ENCODE measurements at places on chromosomes 5 and 9. TPM values are rescaled to one million over a fixed set of nuclear protein-coding genes. Genes with fewer than 3 reads are reported as not detected.

Gene ABLIM3
- 2.1 TPM for total RNA-seq

Gene C5orf52
- total RNA-seq = not detected

GRCh38 chr5:3546028-3546427, 49.6 kb upstream of the IRX1 start:
- no peaks in the 10 kb centered on the region for H3K4me1 ChIP-seq
- no peak overlapping the region for H3K27ac ChIP-seq
- H3K27me3 ChIP-seq = peaks cover 4% of the 10 kb centered on the region
- no peaks in the 10 kb centered on the region for H3K36me3 ChIP-seq
- DNase-seq = no peak
- H3K4me3 ChIP-seq = no peak overlapping the region

DNA sequence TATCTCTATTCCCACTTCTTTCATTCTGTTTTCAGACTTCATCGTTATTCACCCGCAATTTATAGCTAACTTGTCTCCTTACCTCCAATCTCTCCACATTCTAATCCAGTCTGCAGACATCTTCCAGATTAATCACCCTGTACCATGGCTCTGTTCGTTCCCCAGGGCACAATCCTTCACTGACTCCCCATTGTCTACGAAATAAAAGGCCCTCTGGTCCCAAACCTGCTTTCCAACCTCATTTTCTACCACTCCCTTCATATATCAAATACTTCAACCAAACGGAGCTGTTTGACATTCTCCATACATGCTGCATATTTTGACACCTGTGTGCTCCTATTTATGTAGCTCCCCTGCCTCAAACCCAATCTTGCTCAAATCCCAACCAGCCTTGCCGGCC, 1720.6 kb upstream of the WWC1 start:
- no peak overlapping the region for H3K4me3 ChIP-seq
- H3K4me1 ChIP-seq = no peaks in the 10 kb centered on the region
- H3K27me3 ChIP-seq = no peaks in the 10 kb centered on the region
- no peak overlapping the region for H3K27ac ChIP-seq
- no peak for DNase-seq

DNA sequence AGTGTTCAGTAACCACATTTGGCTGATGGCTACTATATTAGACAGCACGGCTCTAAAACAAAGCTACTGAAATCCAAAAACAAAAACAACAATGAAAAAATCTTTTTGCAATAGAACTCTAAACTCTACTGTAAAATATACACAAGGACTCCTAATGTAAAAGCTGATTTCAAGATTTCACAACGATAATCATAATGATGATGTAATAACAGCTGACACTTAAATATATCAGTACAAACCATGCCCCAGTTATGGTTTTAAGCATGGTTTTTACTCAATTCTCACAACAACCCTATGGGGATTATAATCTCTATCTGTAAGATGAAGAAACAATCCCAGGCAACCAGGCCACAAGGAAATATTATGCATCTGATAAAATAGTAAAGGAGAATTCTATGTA, 3.3 kb downstream of the ZNF300 start:
- no peaks in the 10 kb centered on the region for H3K4me1 ChIP-seq
- H3K36me3 ChIP-seq = peaks cover 7% of the 10 kb centered on the region
- no peaks in the 10 kb centered on the region for H3K27me3 ChIP-seq
- H3K27ac ChIP-seq = no peak overlapping the region
- no peak for DNase-seq

Gene CDO1
- total RNA-seq = 27.1 TPM

GRCh38 chr5:132260714-132261551, 3.4 kb downstream of the PDLIM4 start:
- no peaks in the 10 kb centered on the region for H3K36me3 ChIP-seq
- peaks cover 12% of the 10 kb centered on the region for H3K4me1 ChIP-seq
- no peak overlapping the region for H3K4me3 ChIP-seq

DNA sequence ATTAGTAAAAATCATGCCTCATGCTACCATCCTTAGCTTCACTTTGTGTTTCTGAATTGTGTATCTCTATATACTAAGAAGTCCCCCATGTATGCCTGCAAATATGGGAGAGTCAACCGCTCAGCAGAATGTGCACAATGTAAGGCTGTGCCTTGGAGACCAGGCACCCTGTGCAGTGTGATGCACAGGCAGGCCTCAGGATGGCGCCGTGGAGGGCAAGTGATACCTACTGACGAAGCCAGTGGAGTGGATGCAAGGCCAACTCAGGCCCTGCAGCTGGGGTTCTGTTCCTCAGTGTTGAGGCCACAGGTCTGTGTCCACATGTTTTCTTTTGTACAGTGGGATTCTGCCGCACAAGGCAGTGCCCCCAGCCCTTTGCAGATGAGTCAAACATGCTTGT, 28.4 kb downstream of the SYK start:
- no peak for DNase-seq
- no peaks in the 10 kb centered on the region for H3K4me1 ChIP-seq
- no peaks in the 10 kb centered on the region for H3K36me3 ChIP-seq
- no peaks in the 10 kb centered on the region for H3K27me3 ChIP-seq
- H3K4me3 ChIP-seq = no peak overlapping the region
- no peak overlapping the region for H3K27ac ChIP-seq

- H3K4me1 ChIP-seq = peaks cover 16% of the 10 kb centered on the region
- H3K27me3 ChIP-seq = no peaks in the 10 kb centered on the region
- peak overlapping the region; percentile 61 for H3K27ac ChIP-seq
- no peak for DNase-seq
These were observed 25.7 kb upstream of the CDKN2AIPNL start for GRCh38 chr5:134437340-134437846.

- no peak for DNase-seq
- H3K4me1 ChIP-seq = peaks cover 3% of the 10 kb centered on the region
- H3K27ac ChIP-seq = no peak overlapping the region
- H3K36me3 ChIP-seq = no peaks in the 10 kb centered on the region
- no peak overlapping the region for H3K4me3 ChIP-seq
- no peaks in the 10 kb centered on the region for H3K27me3 ChIP-seq
These were observed 115.2 kb downstream of the SIL1 start for GRCh38 chr5:139082813-139083498.

GRCh38 chr9:131677444-131678180, 62.3 kb downstream of the RAPGEF1 start:
- peak; percentile 45 for DNase-seq
- H3K36me3 ChIP-seq = no peaks in the 10 kb centered on the region
- peaks cover 38% of the 10 kb centered on the region for H3K4me1 ChIP-seq

Gene SLC2A8
- 45.1 TPM for total RNA-seq

- no peak for DNase-seq
- peaks cover 25% of the 10 kb centered on the region for H3K4me1 ChIP-seq
- H3K4me3 ChIP-seq = no peak overlapping the region
- no peaks in the 10 kb centered on the region for H3K27me3 ChIP-seq
- H3K27ac ChIP-seq = no peak overlapping the region
These were observed 13.7 kb upstream of the FBP2 start for GRCh38 chr9:94607423-94607691.

DNA sequence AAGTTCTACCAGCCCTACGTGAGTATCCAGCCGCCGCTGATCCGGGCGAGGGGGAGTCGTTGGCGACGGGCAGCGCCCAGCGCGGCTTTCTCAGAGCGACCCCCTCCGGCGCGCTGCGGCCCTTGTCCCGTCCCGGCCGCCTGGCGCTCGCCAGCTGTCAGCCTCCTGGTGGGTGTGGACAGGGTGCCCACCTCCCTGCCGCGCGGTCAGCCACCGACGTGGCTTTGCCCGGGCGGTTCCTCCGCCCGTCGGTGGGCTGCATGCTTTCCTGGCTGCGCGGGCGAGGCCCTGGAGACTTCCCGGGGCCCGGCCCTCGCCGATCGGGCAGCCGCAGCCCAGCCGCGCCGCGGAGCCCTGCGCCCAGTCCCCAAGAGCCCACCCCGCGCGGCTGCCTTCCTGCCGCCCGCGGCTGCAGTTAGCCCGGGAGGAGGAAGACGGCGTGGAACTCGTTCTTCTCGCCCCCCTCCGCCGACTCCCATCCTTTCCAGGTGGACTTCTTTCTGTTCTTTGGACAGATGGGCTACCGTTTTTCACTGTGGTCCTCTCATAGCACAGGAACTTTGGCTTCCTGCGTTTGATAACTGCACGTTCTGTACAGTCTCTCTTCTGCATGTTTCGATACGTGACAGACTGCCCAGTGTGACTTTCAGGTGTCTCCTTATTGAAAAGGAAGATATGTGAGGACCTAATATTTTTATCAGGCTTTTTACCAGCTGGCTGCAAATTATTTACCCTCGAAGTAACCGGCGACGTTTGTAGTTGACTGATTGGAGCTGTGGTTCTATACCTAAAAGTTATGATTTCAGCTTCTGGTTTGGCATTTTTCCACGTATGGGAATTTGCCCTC, 577 bp downstream of the AP3S1 start:
- peak overlapping the region; percentile 96 for H3K27ac ChIP-seq
- H3K4me3 ChIP-seq = peak overlapping the region; percentile 71
- no peaks in the 10 kb centered on the region for H3K27me3 ChIP-seq
- H3K4me1 ChIP-seq = peaks cover 14% of the 10 kb centered on the region
- DNase-seq = peak; percentile 92

Gene GALNT12
- 19.7 TPM for total RNA-seq

DNA sequence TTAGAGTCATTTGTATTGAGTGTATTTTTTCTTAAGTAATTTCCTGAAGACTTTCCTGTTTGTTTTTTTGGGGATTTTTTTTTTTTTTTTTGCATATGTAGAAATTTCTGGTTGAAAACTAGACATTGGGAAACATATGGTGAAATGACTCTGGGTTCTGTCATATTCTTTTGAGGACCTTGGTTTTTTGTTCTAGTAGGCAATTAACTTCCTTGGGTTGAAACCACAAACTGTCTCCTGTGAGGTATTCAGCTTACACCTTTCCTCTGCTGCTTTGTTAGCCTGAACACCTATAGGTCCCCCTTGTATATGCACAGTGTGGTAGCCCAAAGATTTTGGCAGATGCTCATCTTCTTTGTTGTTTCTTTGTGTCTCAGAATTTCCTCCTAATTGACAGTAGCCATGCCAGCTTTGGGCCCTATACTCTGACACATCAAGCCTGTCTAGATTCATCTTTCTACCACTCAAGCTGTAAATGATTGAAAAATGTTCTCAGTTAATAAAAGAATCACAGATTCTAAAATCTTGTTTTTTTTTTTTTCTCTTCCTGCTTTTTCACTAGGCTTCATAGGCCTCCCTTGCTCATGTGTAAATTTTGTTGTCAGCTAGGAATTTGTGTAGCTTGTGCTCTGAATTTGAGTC, 140.6 kb downstream of the COMMD10 start:
- no peaks in the 10 kb centered on the region for H3K36me3 ChIP-seq
- H3K27ac ChIP-seq = no peak overlapping the region
- DNase-seq = no peak
- no peaks in the 10 kb centered on the region for H3K4me1 ChIP-seq
- no peaks in the 10 kb centered on the region for H3K27me3 ChIP-seq

DNA sequence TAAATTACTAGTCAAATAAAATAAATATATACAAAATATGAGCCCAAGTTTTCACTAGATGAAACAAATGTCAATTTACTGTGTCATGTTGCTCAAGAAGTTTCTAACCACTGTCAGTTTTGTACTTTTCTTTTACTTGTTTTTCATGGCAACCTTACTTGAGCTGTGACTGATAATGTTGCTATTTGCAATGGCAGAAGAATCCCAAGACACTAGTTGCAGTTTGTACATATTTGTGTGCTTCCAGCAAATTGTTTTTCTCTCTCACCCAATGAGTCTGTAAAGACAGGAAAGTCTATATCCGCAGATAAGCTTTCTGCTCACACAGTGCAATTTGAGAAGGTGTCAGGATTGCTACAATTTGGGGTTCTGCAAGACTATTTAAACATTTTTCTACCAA, 338.6 kb upstream of the PCSK5 start:
- no peaks in the 10 kb centered on the region for H3K4me1 ChIP-seq
- no peak overlapping the region for H3K4me3 ChIP-seq
- H3K27ac ChIP-seq = no peak overlapping the region
- H3K27me3 ChIP-seq = no peaks in the 10 kb centered on the region
- no peaks in the 10 kb centered on the region for H3K36me3 ChIP-seq

Gene ZNF354C
- 3.4 TPM for total RNA-seq

- H3K36me3 ChIP-seq = peaks cover 4% of the 10 kb centered on the region
- DNase-seq = no peak
- no peaks in the 10 kb centered on the region for H3K27me3 ChIP-seq
- no peak overlapping the region for H3K27ac ChIP-seq
- no peaks in the 10 kb centered on the region for H3K4me1 ChIP-seq
These were observed 38.7 kb downstream of the MAPK9 start for GRCh38 chr5:180253036-180253824.

DNA sequence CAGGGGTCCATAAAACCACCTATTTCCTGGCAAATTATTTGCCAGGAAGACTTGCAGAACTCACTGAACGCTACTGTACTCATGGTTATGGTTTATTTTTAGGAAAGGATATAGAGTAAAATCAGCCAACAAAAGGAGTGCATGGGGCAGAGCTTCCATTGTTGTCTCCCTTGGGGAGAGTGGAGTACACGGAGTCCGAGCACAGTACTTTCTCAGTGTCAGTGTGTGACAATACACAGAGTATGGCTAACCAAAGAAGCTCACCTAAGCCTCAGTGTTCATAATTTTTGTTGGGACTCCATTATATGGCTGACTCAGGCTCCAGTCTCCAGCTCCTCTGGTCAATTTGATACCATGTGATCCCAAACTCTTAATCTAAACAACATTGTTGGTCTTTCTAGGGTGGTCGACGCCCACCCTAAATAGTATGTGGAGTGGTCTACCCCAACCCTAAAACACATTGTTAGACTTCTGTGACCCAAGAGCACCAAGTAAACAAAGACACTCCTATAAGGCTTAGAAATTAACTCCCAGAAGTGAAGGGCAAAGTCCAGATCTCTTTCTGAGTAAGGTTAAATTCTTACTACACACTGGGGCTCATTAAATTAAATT, 74.9 kb downstream of the SLC44A1 start:
- no peak for DNase-seq
- no peak overlapping the region for H3K4me3 ChIP-seq
- H3K27ac ChIP-seq = no peak overlapping the region
- no peaks in the 10 kb centered on the region for H3K27me3 ChIP-seq
- no peaks in the 10 kb centered on the region for H3K36me3 ChIP-seq
- no peaks in the 10 kb centered on the region for H3K4me1 ChIP-seq

DNA sequence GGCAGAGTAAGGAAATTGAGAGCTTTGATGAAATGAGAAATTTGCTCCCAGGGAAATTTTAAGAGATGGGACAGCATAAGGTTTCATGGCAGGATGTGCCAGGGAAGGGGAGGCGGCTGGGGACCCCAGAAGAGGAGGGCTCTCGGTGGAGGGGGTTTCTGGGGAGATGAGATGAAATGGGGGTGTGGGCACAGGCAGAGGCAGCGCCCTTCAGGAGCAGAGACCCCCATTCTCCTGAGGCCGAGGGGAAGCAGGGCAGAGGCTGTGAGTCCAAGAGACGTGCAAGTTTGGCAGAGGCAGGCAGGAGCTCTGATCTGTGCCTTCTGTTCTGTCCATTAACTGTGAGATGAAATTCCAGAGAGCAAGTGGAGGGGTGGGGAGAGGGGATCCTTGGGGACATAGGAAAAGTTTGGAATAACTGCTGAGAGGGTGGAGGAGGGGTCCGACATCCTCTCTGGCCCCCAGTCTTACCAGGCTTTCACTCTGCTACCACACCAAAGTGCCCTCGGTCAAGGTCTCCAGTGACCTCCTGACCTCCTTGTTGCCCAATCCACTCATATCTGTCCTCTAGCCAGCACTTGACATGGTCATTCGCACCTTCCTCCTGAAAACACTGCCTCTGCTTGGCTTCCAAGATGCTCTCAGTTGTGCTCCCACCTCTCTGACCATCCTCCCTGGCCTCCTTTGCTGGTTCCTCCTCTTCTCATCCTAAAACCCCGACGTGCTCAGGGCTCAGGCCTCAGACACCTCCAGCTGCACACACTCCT, 108.1 kb upstream of the MVB12B start:
- H3K27me3 ChIP-seq = no peaks in the 10 kb centered on the region
- DNase-seq = no peak
- no peaks in the 10 kb centered on the region for H3K4me1 ChIP-seq
- no peaks in the 10 kb centered on the region for H3K36me3 ChIP-seq
- H3K4me3 ChIP-seq = no peak overlapping the region

Gene PAEP
- not detected for total RNA-seq
